ENCODE measurements at places on chromosomes 16 and 17.

DNA sequence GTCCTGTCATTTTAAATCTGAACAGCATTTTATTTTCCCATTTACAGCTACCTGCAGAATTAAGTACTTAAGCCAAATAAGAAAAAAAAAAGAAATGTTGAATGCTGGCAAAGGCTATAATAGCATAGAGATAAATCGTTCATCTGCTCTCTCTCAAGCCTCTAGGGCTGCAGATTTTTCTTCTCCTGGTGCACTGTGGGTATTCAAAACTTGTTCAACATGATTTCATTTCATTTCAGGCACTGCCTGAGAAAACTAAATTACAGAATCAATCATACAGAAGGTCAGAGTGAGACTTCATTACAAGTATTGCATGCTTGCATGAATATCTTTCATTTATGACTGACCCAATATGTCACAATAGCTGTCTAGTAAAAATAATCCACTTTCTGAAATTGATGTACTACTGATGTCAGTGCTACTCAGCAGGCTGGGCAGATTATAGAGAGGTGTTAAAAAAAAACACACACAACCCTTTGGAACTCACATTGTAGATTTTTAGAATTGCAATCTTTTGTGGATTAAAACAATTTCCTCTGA lies 86.2 kb downstream of the TOX3 start:
- no peak for DNase-seq

DNA sequence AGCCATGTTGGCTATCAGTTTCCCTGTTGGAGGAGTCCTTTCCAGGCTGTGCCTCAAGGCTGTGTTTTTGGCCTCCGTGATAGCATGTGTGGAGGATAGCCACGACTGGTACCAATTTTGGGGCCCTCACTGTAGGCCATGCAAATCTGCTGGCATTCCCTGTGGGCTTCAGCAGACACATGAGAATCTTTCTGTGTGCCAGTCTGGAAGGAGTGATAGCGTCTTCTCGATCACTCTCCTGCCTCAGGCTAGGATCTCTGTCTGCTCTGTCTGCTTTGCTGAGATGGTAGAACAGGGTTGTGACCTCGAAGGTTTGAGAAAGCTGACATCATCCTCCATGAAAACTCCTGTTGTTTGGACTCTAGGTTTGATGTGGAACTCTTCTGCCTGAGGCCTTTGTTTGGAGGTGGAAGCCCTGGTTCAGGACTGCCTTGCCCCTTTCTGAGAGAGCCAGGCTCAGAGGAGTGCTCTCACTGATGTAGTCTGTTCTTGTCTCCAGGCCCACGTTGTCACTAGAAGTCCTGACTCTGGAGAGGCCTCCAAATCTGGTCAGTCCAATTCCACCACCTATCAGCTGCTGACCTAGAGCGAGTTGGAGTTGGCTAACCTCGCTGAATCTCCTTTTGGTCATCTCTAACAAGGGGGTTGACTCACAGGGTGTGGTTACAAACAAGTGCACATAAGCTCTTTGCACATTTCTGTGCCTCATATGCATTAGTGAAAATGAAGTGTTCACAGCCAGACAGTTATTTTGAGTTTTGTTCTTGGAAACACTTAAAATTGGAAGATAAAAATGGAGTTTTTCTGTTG lies 12.1 kb upstream of the EDC4 start:
- no peak for DNase-seq

GRCh38 chr17:40487371-40488020 lies 13.9 kb downstream of the TNS4 start:
- DNase-seq, result no peak

GRCh38 chr16:12617401-12617819 lies 186.3 kb downstream of the CPPED1 start:
- DNase-seq, result no peak

- no peak for DNase-seq
Measured at GRCh38 chr17:63819585-63820537, 7.4 kb upstream of the PSMC5 start.

DNA sequence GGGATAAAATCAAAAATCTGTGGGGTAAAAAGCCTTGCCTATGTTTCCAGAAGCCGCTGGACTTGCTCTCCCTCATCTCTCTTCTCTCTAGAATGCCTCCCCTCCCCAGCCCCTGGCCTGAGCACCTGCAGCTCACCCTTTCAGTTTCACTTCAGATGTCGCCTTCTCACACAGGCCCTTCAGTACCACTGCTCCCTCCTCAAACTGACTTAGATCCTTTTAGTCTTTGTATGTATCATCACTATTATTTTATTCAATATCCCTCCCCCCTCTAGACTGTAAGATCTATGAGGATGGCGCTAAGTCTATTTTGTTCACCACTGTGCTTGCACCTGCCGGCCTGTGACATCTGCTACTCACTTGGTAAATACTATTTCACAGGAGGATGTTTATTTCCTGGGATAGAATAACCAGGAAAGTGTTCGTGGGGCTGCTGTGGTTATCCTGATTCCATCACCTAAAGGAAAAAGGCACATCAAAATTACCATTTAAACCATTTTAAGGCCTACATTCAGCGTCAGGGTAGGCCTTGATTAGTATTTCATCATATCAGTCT lies 122.3 kb downstream of the MRTFB start:
- no peak for DNase-seq

DNA sequence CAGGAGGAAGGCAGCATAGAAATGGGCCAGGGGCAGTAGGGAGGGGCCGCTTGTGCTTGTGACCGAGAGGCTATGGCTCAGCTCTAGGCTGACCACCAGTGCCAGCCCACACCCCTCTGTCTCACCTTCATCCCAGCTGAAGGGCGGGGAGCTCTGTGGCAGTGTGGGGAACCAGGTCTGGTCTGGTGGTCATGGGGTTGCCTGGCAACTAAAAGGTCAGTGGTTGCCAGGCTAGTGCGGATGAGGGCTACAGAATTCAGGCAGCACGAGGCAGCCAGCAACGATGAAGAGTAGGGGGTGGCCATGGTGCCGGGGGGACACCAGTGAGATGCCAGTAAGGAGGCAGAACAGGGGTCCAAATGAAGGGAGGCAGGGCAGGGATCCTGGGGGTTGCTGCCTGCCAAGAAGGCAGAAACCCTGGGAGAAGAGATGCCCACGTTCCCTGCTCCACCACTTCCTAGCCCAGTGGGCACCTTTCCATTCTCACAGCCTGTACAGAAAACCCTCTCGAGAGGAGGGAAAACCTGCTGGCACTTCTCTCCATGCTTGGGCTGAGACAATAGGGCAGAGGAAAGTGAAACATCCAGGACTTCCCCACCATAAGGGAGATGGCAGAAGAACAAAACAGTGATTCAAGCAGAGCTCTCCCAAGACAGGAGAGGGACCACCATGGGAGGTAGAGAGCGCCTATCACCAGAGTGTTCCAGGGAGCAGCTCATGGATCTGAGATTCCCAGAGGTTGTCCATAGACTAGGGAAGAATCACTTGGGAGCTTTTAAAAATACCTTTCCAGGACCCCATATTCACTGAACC lies 39.7 kb downstream of the SRCIN1 start:
- no peak for DNase-seq
